ENCODE measurements at places on chromosomes 12 and 14.

- DNase-seq, result no peak
Measured at GRCh38 chr12:126627596-126627995, 1562.4 kb downstream of the AACS start.

GRCh38 chr14:66959437-66960050, 229.7 kb upstream of the GARIN2 start:
- DNase-seq, result no peak

DNA sequence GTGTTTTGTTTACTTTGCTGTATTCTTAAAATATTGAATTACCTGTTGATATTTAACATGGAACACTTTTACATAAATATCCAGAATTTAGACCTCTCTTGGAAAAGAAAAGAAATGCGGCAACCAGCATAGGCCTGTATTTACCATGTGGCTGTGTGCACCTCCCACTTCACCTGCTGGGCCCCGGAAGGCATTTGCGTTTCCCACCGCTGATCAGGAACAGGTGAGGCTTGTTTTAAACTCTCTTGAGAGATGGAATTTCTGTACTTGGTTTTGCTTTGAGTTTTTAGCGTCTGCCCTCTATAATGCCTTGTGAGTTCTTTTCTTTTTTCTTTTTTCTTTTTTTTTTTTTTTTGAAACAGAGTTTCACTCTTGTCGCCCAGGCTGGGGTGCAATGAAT, 124.2 kb downstream of the GLT1D1 start:
- no peak for DNase-seq

GRCh38 chr14:105473677-105474482, 741 bp upstream of the CRIP2 start:
- DNase-seq, result peak; percentile 70

DNA sequence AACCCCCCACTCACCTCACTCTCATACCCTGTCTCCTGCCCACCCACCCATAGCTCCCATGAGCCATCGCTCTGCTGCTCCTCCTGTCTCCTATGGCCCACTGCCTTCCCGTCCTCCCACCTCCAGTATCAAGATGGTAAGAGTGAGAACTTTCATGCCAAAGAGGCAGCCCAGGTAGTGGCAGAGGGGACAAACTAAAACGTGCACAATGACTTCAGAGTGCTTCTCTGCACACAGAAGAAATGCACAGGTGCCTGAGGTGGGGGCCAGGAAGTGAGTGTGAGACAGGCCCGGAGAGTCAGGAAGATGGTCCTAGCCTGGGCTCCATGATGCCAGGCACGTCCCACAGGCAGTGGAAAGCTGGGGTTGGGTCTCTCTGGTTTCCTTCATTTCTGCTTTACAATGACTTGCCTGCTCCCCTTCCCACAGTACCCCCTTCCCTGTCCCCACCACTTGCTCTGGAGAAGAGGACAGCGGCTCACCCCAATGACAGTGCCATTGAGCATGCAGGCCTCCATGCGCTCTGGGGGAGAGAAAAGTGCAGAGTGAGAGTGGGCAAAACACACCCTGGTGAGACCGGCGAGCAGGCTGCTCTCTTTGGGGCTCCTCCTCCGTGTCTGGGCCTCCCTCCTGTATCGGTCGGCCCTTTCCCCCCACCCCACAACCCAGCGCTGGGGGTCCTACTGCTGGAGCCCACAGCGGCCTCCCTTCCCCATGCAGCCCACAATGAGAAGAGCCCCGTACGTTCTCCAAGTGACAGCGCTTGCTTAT, 22.8 kb upstream of the ANO2 start:
- DNase-seq, result no peak

- no peak for DNase-seq
Measured at GRCh38 chr12:65501093-65501621, 222.7 kb downstream of the MSRB3 start.
